ENCODE measurements at places on chromosomes 1 and 21. TPM values are rescaled to one million over a fixed set of nuclear protein-coding genes. Genes with fewer than 3 reads are reported as not detected.

DNA sequence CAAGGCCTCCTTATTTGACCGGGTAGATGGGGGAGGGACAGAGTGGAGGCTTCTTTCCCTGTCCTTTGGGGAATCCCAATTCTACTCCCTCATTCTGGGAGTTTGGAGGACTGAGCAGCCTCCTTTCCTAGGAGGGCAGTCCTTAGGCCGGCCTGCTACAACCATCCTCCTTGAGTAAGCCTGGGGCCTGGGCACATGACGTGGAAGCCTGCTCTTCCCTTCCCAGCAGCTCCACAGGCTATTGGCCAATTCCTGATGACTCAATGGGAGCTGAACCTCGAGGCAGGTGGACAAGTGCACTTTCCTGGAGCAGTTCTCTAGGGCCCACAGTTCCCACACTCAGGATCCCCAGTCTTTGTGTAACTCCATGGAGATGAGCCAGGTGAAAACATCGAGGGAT, 3.1 kb downstream of the KCNA10 start:
- no peak for DNase-seq

- DNase-seq = no peak
Observed at GRCh38 chr1:206769304-206769731, 1.3 kb upstream of the IL19 start.

- peak; percentile 12 for DNase-seq
Observed at GRCh38 chr1:10795276-10796021, 997 bp downstream of the CASZ1 start.

GRCh38 chr1:228275430-228276173, 67.8 kb downstream of the OBSCN start:
- peak; percentile 88 for DNase-seq

GRCh38 chr1:33219886-33220661, 36.2 kb upstream of the ZNF362 start:
- DNase-seq = peak; percentile 25

GRCh38 chr1:51736702-51737101, 119.8 kb downstream of the OSBPL9 start:
- peak; percentile 50 for DNase-seq

WNT4 gene
- 0.43 TPM for total RNA-seq

- no peak for DNase-seq
Observed at GRCh38 chr21:14241297-14241696, 25.3 kb downstream of the RBM11 start.

NBPF4 gene
- under 0.01 TPM for total RNA-seq

KRTAP11-1 gene
- total RNA-seq = not detected

DNA sequence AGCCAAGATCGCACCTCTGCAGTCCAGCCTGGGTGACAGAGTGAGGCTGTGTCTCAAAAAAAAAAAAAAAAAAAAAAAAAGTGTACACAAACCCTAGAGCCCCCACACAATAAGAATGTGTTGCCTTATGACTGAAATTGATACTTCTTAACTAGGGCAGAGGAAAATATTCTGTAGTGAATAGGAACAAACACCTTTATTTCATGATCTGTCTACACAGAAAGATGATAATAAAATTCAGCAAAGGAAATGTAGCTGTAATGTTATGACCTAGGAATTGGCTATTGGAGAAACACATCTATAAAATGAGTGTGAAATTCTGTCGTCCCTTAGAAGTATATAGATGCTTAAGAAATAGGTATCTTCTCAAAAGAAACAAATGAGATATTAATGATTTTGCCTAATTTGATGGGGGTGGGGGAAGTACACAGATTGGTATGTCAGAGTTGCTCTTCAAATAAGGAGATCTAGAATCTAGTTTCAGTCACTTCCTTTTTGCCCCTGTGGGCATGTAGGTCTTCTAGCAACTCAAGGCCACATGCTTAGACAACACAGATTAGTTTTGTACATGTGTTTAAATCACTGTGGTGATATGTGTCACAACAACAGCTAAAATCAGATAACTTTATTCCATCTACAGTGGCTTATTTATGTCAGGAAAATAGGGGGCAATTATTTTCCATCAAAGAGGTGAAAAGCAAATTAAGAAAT, 10.7 kb upstream of the GPR25 start:
- no peak for DNase-seq

CLCNKA gene
- not detected for total RNA-seq

- DNase-seq = peak; percentile 55
Observed at GRCh38 chr1:78607334-78607927, 12.8 kb upstream of the IFI44L start.

- no peak for DNase-seq
Observed at GRCh38 chr1:154459080-154459479, 42.9 kb upstream of the TDRD10 start.

AIRE gene
- total RNA-seq = not detected

- DNase-seq = no peak
Observed at GRCh38 chr1:157399343-157399983, 152.9 kb downstream of the FCRL5 start.

ITPKB gene
- 2.6 TPM for total RNA-seq

GRCh38 chr1:88266051-88266450, 418.0 kb upstream of the PKN2 start:
- DNase-seq = no peak

B3GALT5 gene
- total RNA-seq = not detected

Data from fibroblast of villous mesenchyme (primary cell).